ENCODE measurements at places on chromosomes 4 and X.

- DNase-seq = no peak
Measured at GRCh38 chr4:18056030-18056429, 34.5 kb upstream of the LCORL start.

DNA sequence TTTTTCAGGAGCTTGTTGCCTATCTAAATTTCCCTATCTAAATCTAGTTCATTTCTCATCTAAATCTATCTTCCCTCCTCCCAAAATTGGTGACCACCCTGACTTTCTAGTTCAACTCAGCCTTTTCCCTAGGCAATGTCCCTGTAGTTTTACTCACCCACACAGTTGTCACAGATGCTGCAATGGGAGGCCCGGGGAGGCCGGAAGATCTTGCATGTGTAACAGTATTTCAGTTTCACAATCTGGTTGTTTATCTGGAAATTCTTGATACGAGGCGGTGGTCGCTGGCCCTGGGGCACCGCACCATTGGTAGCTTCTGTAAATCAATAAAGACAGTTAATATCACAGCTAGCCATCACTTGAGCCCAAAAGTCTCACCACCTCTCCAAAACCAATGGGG lies 20.2 kb downstream of the ZDHHC9 start:
- no peak for DNase-seq

DNA sequence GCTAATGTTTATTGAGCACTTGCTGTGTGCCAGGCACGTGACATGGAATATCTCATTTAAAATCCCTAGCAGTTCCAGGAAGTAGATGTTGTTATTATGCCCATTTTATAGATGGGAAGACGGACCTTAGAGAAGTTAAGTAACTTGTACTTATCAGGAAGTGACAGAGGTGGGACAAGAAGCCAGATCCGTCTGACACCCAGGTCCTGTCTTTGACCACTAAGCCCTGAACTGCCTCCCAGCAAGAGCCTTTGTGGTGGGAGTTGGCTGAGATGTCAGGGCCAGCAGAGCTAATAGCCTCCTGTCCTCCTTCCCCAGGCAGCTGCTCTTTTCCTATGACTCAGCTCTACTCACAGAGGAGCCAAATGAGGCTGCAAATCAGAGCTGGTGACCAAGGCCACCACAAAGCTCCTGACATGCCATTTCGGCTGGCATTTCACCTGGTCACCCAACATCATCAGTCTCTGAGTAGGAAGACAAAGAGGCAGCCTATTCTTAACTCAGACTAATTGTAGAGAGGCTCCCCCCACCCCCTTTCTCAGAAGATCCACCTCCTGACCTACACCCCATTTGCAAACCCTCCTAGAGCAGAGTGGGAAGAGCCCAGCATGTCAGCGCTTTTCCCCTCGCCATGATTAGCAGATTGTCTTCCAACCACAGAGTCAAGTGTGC lies 175.1 kb upstream of the KIT start:
- DNase-seq = no peak

- no peak for DNase-seq
Measured at GRCh38 chr4:37684154-37684553, 2.0 kb downstream of the RELL1 start.

GRCh38 chr4:77711469-77711868 lies 105.8 kb downstream of the CXCL13 start:
- DNase-seq = no peak

DNA sequence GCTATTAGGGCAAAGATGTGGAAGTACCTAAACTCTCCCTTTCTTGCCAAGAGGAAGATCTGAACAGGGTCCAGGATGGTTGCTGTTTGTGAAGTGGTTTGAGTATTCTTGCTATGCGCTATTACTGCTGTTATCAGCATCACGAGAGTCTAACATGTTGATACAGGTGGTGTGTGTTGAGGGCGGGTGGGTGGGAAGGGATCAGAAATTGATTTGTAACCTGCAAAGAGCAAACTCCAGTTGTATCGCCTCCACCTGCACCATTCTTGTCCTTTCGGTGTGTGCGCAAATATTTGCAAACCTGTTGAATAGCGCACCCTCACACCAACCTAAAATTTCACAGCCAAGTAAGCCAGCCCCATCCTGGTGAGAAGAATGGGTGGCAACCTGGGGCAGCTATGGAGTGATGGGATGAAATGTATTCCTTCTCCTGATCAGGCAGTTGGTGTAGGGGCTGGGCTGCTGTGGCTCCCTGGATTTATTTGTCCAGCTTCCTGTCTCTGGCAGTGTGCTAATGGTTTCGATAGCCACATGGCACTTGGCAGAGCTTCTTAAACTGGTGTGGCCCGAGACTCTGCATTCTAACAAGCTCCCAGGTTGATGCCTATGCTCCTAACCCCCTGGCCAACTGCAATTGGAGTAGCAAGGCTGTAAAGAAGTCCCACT lies 102.6 kb upstream of the SCML1 start:
- no peak for DNase-seq

- DNase-seq = peak; percentile 77
Measured at GRCh38 chr4:138053641-138054301, 188.4 kb downstream of the SLC7A11 start.

GRCh38 chrX:113315927-113316326 lies 475.3 kb upstream of the AMOT start:
- no peak for DNase-seq

DNA sequence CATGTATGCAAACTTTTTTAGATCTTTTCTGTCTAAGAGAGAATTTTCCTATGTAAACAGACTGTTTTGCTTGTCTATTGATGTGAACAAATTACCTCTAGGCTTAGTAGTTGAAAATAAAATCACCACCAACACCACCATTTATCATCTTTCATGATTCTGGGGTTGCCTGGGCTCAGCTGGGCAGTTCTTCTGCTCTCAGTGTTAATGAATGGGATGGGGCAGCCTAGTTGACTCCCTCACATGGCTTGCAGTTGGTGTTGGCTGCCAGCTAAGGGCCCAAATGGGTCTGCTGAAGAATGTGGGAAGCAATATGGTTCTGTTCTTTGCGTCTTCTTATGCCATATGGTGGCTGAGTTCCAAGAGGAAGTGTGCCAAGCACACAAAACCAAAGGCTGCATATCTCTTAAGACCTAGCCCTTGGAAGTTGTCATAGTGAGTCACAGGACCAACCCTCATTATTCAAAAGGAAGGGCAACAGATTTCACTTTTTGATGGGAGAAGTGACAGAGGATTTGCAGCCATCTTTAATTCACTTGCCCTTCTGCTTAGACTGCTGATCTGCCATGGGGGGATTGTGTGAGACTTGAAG lies 17.9 kb downstream of the REELD1 start:
- DNase-seq = peak; percentile 13

DNA sequence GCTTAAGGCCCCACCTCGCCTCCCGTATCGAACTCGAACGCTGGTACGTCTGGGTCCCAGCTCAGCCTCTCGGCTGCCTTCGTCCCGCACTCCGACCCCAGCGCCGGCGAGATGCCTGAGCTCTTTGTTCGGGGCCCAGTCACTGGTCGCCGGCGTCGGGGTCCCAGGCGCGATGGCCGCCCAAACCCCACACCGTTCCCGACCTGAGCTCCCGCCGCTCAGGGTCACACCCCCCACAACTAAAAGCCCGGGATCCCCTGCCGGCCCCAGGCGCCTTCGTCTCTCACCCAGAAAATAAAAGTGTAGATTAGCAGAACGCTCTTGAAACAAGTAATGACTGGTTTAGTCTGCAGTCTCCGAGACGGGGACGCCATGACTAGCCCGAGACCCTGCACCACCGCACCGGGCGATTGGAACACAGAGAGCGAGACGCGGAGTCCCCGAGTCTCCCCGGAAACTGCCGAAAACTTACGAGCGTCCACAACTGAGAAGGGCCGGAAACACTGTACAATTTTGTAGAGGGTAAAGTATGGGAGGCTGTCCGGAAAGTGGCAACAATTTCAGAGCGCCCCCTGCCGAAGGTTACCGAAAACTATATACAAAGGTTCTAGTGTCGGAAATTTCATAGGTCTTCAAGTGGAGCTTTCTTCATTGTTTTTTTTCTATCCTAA lies at the start of gene TSPAN6:
TSPAN6 (minus strand) TSS at position 486 of the 671 bp plus-strand sequence; CDS start at position 374, 112 bp downstream.
- DNase-seq = peak; percentile 79

DNA sequence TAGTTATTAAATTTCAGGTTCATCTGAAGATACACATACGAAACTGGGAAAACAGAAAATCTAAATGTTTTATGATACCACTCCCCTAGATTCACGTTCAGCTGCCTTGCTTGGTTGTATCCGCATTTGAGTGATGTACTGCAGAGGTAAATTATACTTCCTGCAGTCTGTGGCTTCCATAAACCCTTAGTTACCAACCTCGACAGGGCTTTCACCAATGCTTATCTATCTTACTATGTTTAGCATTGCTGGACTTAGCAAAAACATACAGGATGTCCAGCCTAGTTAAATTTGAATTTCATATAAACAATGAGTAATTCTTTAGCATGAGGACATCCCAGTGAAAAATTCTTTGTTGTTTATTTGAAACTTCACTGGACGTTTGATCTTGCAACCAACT lies 108.8 kb downstream of the TMA16 start:
- DNase-seq = no peak

GRCh38 chr4:10239982-10240654 lies 123.5 kb upstream of the WDR1 start:
- DNase-seq = no peak

GRCh38 chrX:18548996-18549395 lies 122.9 kb downstream of the RS1 start:
- no peak for DNase-seq

DNA sequence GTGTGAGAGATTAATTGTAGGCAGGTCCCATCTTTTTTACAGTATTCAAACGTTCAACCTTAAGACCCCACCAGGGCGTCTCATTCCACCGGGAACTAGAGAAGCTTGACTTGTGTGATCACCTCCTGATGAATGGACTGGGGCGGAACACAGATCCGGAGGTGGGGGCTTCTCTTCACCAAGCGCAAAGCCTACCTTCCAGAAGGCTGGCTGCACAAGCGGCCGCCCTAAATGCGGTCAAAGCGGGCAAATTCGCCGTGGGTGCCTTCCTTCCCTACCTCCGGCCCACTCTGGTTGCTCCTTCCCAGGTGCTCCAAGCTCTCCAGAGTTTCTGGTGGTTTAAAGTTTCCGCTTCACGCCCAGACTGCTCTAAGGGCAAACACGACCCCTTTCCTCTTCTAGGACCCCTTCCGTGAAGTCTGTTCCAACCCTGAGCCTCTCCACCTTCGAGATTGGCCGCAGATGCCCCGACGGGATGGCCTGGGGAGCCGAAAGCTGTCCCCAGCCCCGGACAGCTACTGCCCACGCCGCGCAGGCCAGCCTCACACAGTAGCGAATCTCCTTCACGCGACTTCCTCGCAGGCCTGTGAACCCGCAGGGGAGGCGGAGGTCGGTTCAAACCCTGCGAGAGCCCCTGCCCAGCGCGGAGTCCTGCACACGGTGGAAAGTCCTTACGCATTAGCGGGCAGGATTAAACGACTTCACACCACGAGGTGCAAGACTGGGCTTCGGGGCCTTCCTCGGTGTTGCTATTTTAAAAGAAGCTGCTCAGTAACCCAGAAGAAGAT lies 1.6 kb upstream of the WWC2 start:
- no peak for DNase-seq

- no peak for DNase-seq
Measured at GRCh38 chr4:26916195-26916594, 55.6 kb downstream of the STIM2 start.

DNA sequence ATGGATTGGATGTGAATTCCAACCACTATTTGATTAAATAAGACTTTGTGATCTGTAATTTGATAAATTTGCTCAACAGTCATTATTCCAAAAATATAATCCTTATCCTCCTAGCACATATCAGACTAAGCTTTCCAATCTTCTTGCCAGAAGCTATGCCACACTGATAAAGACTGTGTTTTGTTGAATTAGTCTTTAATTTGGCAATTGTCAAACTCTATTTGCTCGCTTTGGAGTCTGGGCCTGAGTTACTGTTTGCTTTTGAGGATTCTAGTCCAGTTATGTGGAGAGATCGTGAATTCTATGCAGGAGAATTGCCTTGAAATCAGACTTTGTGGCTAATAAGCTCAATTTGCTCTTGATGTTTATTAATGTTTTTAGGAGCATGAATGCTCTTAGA lies 10.9 kb upstream of the RNF150 start:
- DNase-seq = no peak

- DNase-seq = no peak
Measured at GRCh38 chr4:151199319-151200190, 77.4 kb upstream of the PRSS48 start.

GRCh38 chr4:147103403-147103946 lies 157.8 kb upstream of the TTC29 start:
- peak; percentile 60 for DNase-seq

DNA sequence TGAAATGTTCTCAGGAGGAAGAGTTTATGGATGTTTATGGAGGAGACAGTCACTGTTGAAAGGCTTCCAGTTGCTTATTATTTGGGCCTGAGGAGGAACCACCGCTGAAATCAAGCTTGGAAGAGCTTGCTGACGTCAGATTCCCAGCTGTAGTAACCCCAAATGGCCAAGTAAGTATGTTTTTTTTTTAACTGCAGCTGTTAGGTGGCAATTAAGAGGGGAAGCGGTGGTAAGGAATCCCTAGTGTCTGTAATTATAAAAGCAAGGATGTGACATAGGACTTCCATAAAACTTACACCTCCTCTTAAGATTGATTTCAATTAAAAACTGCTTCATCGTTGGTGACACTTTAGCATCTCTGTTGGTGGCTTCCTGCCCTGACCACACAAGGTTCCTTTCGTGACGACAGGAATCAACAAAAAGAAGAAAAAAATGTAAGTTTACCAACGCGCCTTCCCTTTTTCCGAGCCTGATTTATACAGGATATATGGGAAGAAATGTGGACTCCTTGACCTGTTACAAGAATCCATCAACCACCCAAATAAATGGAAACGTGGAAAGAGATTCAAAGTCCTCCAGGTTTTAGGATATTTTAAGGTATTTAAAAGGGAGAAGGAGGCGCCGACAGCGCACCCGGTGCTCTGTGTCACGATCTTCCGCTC lies 884 bp downstream of the RELL1 start:
- DNase-seq = no peak

GRCh38 chrX:70439016-70439415 lies 5.6 kb upstream of the DLG3 start:
- no peak for DNase-seq

DNA sequence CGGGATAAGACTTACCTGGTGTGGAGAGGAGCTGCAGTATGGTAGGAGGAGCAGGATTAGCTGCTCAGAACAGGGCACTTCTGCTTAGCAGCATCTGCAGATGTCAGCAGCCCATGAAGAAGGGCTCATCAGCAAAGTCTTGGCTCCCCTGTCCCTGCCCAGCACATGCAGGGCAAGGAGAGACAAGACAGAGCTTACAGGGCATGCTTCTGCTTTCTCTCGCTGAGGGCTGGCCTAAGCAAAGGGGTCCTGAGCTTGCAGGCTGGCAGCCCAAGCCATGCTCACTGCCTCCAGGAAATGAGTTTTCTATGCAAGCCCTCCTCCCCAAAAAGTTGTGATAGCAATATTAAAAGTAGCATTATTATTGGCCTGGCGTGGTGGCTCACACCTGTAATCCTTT lies 39.5 kb upstream of the TAPT1 start:
- DNase-seq = no peak

DNA sequence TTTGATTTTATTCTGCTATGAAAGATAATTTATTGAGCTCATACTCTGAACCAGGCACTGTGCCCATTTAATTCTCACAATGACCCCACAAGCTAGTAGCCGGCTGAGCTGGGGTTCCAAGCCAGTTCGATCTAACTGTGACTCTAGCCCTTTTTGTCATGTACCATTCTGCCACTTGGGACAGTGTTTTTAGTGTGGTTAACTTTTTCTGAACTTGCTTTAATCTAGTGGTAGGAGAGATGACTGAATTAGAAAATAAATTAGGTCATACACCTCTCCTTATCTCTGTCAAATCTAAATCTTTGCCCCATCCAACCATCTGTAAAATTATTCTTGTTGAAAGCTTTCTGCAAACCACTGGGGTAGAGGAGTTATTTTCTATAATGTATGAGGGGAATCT lies 136.0 kb downstream of the CBR4 start:
- no peak for DNase-seq

Measured in RWPE1 (cell line).